ENCODE measurements at places on chromosomes 1 and 21.
A peak's percentile ranks its signal among the peaks of the same experiment; 100 is the strongest.

- DNase-seq = no peak
These were observed 7.6 kb downstream of the DCLRE1B start for GRCh38 chr1:113912594-113913311.

- DNase-seq = peak; percentile 24
These were observed 2206.0 kb downstream of the MRPL39 start for GRCh38 chr21:23401278-23401677.

DNA sequence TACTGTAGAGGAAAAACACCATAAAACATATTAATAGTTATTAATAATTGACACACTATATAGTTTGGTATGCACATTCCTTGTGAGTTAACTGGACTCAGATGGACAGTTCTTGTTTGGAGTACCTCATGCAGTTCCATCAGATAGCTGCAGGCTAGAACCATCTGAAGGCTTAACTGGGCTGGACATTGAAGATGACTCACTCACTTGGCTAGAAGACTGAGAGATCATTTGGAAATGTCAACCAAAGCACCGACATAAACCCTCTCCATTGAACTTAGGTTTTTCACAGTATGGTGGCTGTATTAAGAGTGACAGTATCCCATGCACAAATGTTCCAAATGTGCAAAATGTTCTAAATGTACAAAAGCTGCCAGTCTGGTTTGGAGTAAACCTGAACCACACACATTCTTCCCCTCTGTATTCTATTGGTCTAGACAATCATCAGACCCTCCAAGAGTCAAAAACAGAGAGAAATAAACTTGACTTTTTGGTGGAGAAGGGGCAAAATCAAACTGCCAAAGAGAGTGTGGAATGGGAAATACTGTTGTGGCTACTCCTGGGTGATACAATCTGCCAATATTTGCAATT, 708.4 kb downstream of the KCNT2 start:
- peak; percentile 14 for DNase-seq

- DNase-seq = no peak
These were observed 1.5 kb downstream of the B4GALT2 start for GRCh38 chr1:43980255-43981134.
